ENCODE measurements at places on chromosomes 2 and 18.

- DNase-seq, result no peak
Observed at GRCh38 chr2:45237128-45237527, 227.9 kb upstream of the SIX2 start.

DNA sequence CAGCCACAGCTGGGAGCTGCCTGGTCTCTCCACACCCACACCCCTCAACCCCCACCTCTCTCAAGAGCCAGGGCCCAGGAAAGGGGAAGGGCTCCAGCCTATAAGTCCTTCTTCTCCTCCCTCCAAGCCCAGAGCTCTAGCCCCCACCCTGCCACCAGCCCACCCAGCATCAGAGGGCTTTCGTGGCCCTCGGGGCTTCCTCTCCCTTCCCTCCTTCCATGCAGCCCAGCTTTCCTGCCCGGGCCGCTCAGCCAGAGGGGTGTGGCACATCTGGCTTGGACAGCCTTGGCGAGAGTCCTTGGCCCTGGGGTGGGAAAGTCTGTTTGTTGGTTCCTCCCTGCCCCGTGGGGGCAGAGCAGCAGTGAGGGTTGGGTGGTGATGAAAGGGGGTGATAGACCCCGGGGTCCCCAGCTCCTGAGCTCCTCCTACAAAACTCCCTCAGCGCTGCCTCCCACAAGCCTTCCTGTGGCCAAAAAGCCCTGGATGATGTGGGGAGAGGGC, 7.0 kb downstream of the TNS1 start:
- peak; percentile 70 for DNase-seq

GRCh38 chr2:147255812-147256211, 589.0 kb upstream of the ACVR2A start:
- DNase-seq, result no peak

GRCh38 chr2:181955010-181955409, 30.6 kb upstream of the PPP1R1C start:
- no peak for DNase-seq

GRCh38 chr2:231512222-231512621, 18.0 kb downstream of the NMUR1 start:
- DNase-seq, result no peak

Data from suppressor macrophage (primary cell).